CD14-positive monocyte (primary cell): ENCODE measurements at places on chromosomes 11 and 22.

DNA sequence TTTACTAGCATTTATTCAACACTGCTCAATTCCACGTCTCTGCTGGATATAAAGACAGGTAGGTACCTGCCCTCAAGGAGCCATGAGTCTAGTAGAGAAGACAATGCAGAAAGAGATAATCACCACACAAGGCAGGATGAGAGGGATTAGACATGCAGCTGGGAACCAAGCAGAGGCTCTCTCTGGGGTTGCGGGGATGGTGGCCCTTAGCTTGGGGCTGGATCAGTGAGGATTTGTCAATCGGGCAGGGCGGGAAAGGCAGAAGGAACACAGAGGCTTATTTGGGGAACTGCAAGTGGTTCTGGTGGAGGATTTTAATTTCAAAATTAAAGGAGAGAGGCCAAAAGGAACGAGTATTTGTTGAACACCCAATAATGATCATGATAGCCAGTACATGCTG lies 8.5 kb upstream of the DMC1 start:
- DNase-seq = no peak

DNA sequence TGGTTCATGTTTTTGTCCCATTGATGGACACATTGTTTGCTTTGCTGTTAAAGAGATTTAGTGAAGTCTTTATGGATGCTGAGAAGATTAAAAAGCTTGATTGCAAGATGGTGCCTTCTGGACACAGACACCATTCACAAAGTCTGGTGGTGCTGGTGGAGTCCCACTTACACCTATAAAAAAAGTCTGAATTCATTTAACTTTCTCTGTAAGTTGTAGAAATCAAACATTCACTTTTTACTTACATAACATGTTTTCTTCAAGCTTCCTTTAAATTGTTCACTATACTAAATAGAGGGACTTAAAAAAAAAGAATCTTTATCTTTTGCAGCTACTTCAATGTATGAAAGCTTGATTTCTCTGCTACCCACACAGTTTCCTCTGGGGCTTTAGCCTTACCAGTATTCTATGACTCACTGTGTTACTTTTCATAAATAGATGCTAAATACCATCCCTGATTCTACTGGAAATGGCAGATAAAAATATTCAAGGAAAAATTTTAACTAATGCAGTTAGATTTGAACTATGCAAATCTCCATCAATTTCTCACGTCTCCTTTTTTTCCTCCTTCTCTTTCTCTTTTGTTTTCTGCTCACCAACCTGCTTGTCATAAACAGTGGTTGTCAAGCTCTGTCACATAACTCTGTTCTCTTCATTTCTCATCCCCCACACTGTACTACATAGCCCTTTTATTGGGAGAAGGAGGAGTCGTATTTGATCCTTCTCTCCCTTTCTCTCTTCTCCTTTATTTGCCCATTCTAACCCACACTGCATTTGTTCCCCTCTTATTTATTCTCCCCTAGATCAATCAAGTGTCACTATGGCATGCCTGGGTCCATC lies 89.7 kb downstream of the FAM76B start:
- no peak for DNase-seq

DNA sequence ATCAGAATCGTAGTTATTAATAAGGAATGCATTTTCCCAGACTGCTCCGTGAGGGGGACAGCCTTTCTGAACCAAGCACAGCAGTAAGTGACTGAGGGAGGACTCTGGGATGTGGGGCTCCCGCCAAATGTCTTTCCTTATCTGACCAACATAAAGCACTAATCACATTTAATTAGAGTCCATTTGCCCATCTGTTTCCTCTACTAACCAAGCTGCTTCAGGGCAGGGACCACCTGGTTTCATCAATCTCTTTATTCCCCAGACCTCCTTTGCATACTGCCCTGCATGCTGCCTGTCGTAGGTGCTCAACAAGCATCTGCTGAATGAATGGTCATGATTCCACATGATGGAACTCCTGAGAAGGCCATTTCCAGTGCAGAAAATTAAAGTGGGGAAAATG lies 29.4 kb downstream of the SMCO4 start:
- DNase-seq = no peak

GRCh38 chr22:29954203-29954855 lies 71.4 kb downstream of the MTMR3 start:
- no peak for DNase-seq

DNA sequence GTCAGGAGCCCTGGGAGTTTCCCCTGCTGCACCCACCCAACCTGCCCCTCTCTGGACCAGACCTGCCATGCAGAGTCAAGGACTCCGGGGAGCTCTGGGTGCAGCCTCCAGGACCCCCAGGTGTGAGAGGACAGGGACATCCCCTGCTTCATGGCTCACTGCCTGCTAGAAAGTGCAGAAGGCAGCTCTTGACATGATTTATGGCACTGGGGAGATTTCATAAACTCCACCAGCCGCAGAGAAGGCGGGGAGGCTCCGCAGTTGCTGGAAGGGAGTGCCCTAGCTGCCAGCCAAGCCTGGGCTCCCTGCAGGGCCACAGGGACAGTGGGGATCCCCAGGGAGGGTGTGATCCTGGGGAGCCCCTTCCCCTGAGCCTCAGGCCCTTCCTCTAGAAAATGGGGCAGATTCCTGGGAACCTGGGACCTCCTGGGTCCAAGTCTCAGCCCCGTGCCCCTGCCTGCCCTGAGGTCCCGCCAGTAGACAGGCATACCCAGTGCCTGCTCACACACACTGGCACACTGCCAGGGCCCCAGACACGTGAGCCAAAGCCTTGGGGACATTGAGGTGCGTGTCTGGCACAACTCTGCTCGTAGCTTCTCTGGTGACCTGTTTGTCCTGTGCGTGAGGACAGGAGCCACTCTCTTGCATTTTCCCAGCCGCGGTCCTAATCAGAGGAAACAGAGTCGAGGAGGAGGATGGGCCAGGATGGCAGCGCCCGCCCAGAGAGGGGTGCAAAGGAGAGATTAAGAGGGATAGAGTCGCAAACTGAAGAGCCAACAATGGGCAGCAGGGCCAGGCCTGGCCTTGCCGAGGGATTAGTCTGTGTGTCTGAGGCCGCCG lies 13.8 kb downstream of the CABP7 start:
- DNase-seq = no peak

- no peak for DNase-seq
Observed at GRCh38 chr11:4699697-4700435, 2.2 kb upstream of the OR51E2 start.

- no peak for DNase-seq
Observed at GRCh38 chr11:121895919-121896318, 220.1 kb downstream of the BLID start.

DNA sequence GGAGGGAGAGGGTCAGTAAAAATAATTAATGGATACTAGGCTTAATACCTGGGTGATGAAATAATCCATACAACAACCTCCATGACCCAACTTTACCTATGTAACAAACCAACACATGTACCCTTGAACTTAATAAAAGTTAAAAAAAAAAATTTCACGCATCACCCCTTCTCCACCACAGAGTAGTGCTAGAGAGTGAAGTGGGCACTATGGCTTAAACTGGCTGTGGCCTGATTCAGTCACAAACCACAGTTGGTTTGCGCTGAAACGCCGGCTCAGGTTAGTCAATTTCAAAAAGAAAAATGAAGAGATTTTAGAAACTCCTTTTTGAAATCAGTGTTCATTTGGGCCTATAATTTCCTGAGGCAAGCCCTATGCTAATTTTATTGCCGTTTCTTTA lies 144.3 kb downstream of the TRPC6 start:
- no peak for DNase-seq

- DNase-seq = peak; percentile 64
Observed at GRCh38 chr22:22855617-22856308, 31.9 kb upstream of the IGLL5 start.

- no peak for DNase-seq
Observed at GRCh38 chr22:41885116-41885515, 29.8 kb downstream of the SHISA8 start.

GRCh38 chr11:57523419-57523818 lies 7.1 kb downstream of the TIMM10 start:
- DNase-seq = no peak

DNA sequence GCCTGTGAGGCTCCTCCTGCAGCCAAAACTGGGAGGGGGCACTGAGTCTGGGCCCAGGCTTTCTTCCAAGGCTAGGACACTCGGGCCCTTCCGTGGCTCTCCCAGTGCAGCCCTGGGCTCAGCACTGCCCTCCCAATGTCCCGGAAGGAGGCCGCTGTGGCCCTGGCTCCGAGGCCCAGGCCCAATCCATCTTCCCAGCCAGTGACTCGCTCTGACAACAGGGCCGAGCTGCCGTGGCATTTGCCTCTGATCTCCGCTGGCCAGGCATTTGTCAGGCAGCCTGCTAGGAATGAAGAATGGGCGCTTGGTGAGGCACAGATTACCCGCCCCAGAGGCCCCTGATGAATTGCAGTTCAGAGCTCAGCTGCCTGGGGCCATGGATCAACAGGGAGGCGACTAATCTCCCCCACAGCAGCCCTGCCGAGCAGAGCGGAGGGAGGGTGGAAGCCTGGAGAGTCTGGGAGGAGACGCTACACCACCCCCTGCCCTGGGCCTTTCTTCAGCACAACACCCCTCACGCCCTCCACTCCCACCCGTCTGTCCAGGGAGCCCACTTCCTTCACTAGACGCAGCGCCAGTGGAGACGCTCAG lies 8.3 kb downstream of the FXYD2 start:
- peak; percentile 44 for DNase-seq

GRCh38 chr22:30781271-30781875 lies 86.7 kb downstream of the OSBP2 start:
- no peak for DNase-seq

GRCh38 chr11:10540546-10540914 lies 457 bp downstream of the RNF141 start:
- DNase-seq = no peak

DNA sequence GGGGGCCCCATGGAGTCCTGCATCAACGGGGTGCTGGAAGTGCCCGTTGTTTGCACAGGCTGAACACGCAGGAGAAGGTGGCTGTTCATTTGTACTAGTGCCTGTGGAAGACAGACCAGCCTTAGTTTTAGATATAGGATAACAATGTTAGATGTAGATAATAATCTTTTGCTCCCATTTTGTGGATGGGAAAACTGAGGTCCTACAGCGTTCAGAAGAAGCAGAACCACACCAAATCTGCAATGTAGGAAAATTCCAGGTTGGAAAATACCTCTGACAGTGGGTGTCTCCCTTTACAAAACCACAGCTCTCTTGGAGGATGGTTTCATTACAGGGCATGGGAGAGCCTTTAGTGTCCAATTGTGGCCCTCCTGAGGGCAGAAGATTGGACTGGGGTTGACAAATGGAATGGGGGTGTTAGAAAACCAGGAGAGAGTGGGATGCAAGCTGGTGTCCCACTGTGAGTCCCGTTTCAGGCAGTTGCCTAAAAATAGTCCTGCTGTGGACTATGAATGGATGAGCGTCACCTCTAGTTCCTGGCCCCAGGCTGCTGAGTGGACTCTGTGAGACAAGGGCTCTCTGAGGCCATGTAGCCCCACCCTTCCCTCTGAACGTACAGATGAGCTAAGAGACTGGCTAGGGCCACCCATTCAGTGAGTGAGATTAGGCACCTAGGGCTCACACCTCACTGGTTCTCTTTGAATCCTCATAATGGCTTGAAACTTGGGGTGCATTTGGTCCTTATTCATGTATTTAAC lies 508.8 kb downstream of the MN1 start:
- no peak for DNase-seq

DNA sequence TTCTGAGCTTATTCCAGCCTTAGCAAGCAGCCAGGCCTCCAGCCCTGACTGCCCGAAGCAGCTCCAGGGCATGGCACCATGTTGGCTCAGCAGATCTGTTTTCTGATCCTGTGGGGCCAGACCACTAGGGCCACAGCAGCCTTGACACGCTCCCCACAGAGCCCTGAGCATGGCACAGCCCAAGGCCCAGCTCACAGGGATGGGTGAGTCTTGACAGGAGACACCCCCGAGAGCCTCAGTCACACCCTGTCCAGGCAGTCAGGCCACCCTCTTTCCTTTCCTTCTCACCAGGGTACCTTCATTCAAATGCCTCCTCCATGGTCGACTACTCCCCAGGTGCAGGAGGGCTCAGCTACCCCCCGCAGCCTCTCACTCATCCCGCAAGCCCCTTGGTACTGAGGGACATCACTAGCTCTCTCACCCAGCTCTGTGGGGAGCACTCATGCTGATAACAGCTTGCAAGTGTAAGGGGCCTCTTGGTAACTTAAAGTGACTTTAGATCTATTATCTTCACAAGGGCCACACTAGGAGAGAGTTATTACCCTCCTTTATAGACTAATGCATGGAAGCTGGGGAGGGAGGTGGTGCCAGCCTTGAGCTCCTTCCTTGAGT lies 3.9 kb upstream of the CDC42BPG start:
- no peak for DNase-seq

- DNase-seq = no peak
Observed at GRCh38 chr11:32065865-32066629, 24.8 kb upstream of the RCN1 start.

DNA sequence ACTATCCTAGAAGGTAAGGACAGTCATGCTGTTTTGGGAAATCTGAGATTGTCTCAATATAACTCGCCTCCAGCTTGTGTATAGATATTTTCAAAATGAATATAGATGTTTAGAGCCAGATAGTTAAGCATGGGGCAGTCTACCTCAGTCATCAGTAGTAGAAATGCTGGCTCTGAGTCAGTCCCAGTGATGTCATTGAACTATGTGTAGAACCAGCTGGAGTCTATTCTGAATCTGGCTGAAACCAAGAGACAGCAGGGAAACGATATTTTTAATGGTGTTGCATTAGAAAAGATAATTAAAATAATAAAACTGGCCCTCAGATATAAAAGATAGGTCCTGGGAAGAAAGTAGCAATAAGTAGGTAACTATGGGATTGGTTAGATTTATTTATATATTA lies 25.9 kb downstream of the PIWIL4 start:
- DNase-seq = no peak

DNA sequence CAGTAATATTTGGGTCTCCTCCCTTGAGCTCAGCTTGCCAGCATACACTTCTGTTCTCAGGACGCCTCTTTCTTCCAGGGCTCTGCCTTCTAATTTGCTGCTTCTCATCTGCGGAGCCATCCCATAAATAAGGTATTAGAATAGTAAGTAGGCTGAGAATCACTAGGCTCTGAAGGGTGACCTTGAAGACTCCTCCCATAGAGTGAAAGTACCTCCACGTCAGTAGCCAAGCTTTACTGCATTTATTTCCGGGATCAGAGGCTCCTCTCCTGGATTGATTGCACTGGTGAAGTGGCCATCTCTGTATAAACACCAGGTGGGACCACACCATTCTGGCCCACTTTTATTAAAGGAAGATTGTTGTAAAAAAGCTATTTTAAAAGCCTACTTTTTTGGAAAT lies 315.5 kb downstream of the FAT3 start:
- no peak for DNase-seq

DNA sequence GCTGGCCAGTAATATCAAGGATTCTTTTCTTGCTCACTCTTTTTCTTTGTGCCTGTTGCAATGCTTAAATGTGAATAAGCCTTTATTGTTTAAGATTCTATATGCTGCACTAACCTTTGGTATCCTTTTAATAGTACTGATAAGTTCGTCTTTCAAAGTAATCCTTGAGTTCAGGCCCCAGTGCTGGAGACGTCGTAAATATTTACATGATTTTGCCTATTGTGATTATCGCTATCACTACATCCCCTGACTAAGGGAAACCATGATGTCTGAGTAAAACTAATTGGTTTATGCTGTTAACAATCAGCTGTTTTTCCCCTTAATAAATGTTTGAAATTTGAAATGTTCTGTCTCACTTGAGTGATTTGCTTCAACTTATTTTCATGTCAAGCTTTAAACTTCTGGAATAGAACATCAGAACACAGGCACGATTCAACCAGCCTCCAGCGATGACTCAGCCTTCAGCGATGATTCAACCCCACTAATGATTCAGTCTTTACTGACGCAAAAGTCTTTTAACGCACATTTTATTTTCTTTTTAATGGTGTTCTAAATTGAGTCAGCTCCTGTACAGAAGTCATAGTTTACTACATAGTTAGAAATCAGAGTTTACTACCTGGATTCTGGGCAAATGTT lies 3.9 kb downstream of the HTATIP2 start:
- peak; percentile 76 for DNase-seq
